ENCODE measurements at places on chromosomes 16 and 17.

DNA sequence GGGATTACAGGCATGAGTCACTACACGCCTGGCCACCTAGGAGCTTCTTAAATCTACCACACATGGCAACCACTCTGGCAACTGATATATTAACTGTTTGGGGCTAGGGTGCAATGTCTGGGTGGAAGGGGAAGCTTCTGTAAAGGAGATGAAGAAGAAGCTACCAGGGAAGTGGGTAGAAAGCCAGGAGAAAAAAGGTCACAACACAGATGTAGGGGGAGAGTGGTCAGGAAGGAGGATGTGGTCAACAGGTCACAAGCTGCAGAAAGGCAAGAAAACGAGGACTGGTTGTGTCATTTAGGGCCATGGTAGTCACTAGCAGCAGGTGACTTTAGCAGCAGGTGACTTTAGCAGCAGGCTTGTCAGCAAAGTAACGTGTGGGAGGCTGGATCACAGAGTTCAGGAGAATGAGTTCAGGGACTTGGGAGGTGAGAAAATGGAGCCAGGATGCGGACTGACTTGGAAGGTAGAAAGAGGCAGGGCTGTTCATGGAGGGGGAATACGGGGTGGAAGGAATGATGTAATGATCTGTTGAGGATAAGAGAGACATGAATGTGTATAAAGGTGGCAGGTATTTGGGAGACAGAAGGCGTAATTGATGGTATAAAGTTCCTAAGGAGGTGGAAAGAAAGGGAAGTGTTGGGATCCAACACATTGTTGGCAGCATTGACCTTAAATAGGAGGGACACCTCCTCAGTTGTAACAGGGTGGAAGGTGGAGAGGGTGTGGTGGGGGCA lies 16.3 kb upstream of the WFIKKN2 start:
- no peak for DNase-seq

GRCh38 chr16:66512272-66513110 lies 37.4 kb downstream of the TK2 start:
- no peak for DNase-seq

DNA sequence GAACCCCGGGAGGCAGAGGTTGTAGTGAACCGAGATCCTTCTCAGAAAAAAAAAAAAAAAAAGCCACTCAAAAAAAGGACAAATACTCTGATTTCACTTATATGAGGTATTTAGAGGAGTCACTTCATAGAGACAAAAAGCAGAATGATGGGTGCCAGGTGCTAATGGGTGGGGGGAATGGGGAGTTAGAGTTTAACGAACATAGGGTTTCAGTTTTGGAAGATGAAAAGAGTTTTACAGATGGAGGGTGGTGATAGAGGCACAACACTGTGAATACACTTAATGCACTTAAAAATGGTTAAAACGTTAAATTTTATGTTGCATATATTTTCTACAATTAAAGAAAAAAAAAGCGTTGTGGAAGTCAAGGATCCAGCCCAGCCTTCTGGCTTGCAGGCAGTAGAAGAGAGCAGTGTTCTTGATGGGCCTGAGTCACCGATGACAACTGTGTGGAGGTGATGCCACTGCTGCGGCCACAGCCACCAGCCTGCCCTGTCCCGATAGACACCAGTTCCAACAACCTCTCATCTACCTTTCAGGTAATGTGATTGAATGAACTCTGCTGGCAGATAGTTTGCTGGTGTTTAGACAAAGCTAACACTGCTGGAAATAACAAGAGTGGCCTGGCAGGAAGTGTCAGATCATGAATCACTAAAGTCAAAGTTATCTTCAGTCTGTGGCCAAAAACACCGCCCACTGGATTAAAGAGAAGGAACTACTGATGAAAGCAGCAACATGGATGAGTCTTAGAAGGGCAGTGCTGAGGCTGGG lies 49.9 kb upstream of the COX10 start:
- DNase-seq, result no peak

DNA sequence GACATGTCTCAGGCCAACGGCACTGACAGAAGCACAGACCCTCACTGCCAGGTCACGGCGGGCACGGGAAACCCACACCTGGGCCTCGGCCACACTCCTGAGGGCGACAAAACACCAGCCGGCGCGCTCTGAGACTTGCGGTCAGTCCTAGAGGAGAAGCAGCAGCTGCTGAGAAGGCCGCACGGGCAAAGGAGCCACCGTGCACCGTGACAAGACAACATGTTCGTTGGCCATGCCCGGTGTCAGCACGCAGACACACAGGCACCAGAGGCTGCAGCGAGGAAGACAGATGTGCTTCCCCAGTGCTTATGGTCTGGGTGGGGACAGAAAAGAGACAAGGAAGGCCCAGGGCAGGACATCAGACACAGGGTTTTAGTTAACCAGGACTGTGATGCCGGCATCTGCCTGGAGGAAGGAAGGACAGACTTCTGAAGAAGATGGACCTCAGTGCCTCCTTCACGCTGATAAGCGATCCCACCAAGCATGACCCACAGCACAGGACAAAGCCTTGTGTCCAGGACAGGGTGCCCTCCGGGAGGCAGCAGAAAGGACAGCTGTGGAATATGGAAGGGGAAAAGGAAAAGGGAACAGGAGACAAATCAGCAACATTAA lies 84.0 kb downstream of the ANKRD11 start:
- DNase-seq, result no peak

DNA sequence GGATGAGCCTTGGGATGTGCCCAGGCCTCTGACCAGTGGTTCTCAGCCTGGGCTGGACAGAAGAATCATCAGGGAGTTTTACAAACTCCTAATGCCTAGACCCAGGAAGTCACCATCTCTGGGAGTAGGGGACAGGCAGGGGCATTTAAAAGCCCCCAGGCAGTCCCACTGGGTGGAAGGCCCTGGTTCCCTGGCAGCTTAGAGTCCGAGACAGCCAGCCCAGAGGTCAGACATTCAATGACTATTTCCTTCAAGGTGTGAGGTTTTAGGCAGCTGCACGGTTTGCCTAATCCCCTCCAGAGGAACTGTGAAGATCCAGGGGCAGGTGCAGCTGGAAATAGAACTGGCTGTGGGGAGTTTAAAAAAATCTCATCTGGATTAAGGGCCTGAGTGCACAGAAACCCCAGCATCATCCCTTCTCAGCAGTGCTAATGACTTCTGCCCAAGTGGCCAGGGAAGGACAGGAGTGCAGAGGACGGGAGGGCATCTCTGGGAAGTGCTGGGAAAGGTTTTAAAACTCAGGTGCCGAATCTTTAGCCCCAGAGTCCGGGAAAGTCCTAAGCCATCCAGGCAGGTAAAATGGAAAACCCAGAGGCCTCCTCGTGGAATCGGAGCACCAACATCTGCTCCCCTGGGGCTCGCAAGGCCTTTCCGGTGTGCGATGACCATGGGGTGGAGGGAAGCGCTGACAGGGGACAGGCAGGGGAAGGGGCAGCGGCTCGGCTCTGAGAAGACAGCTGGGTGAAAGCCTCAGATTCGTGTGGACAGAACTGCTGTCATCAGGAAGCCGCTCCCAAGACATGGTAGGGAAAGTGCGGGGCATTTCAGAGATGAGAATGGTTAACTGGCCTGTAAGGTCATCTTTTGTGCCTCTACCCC lies 1.5 kb upstream of the LGALS3BP start:
- DNase-seq, result no peak

DNA sequence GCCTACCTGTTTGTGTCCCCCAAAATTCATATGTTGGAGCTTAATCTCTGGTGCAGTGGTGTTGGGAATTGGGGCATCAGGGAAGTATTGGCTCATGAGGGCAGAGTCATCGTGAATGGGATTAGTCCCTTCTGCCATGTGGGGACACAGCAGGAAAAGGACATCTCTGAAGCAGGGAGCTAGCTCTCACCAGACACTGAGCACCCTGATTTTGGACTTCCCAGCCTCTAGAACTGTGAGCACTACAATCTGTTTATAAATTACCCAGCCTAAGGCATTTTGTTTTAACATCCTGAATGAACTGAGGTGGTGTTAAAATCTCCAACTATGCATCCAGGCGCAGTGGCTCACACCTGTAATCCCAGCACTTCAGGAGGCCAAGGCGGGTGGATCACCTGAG lies 206.0 kb downstream of the SEC14L1 start:
- DNase-seq, result no peak

DNA sequence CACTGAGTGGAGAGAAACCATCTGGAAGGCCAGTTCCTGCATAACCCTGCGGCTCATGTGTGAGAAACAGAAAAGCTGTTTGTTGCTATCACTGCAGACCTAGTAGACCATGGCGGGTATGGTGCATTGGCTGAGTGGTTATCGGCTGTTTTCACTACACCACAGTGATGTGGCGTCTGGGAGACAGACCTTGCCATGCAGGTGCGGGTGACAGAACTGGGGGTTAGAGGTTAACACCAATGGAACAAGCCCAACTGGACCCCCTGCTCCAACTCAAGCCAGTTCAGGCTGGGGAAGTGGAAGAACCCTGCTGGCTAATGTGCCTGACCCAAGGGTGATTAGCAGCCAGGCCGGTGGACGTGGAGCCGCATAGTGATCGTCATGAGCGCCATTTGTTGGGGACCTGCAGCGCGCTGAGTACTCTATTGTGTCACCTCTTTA lies 91.9 kb downstream of the IRF8 start:
- no peak for DNase-seq

DNA sequence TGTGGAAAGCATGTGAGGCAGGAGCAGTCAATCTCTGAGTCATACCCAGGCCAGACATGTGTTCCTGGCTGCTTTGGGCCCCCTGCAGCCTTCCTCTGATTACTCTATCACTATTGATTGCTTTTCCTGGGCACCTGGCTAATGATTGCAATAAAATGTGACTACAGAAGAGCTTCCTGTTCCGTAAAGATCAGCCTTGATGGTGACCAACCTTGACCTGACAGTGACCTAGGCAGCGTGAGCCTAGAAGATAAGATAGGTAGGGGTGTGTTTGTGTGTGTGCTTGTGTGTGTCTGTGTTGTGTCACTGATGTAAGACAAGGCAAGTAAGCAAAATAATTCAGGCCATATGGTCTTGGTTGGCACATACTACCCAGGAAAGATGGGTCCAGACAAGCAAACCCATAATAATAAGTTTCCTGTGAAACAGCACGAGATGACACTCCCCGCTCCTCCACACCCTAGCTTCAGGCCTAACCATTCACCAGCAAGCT lies 367.7 kb upstream of the CDH11 start:
- DNase-seq, result no peak

- DNase-seq, result no peak
Observed at GRCh38 chr16:81486540-81487061, 42.0 kb downstream of the CMIP start.

DNA sequence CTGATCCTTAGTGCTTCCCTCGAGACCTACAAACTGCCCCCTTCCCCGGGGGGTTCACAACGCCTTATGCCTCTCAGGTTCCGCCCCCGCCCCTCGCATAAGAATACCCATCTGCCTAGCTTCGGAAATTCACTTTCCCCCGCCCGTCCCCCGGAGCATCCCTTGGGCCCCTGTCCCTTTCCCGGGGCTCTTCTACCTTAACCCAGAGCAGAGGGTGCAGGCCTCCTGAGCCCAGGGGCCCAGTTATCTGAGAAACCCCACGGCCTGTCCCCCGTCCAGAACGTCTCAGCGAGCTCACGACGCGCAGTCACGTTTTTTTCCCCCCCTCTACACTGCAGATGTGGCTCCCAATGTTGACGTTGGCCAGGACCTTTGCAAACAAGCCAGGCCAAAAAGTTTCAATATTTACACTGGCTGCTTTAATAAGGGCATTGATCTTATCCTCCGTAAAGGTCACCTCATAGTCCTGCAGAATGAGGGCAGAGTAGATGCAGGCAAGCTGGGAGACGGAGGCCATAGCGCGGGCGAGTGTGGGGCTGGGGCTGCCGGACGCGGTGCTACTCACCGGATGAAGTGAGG lies 1.4 kb upstream of the NBR1 start:
- DNase-seq, result peak; percentile 15

DNA sequence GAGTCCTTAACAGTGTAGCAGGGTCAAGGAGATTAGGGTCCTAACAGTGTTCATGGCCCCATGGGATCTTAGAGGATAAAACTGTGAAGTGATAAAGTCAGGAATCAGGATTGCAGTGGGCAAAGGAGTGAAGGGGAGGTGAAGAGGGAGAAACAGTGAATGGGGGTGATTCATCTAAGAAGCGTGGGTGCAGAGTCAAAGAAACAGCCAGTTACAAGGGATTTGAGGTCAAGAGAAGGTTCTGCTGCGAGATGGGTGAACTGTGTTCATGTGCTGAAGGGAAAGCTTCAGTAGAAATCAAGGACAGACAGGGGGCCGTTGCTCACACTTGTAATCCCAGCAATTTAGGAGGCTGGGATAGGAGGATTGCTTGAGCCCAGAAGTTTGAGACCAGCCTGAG lies 5.9 kb downstream of the GTF3C1 start:
- no peak for DNase-seq

GRCh38 chr16:54506741-54507500 lies 220.3 kb upstream of the IRX3 start:
- no peak for DNase-seq
